GM23248 (cell line): ENCODE measurements at places on chromosomes 7 and 10.

GRCh38 chr10:117622471-117623184 is 80.1 kb downstream of the EMX2 start:
- DNase-seq = no peak

- no peak for DNase-seq
Measured at GRCh38 chr7:50858528-50859245, 76.0 kb upstream of the GRB10 start.

DNA sequence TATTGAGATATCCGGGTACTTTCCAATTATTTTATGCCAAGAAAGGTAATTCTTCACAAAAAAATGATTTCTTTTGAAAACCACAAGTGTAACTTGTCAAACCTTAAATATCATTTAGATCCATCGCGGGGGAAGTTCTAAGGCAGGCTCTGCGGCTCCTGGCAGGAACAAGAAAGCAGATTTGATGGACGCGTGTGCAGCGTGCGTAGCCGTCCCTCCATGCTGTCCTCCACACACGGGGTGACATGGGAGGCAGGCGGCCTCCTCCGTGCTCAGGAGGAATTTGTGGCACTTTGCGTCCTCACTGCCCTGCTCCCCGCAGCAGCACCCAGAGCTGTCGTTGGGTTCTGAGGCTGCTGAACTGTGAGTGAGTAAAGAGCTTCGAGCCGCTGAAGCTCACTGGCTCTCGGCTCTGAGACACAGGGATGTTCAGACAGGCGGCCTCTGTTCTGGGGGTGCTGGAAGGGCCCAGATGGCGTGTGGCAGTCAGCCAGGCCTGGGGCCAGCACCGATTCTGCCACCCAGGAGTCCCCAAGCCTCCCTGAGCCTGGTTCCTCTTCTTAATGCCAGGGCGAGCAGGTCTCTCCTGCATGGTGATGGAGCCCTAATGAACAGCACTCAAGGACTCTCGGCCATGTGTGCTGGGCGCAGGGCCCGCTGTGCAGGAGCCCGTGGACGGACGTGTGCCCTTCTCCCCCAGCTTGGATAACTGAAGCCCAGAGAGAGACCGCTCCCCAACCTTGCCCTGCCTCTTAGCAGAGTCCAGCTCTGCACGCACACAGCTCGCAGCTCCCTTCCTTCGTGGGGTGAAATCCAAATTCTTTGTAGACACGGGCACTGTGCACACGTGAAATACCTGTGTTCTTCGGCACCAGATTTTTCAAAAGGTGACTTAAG is 185.4 kb upstream of the SHH start:
- DNase-seq = no peak

DNA sequence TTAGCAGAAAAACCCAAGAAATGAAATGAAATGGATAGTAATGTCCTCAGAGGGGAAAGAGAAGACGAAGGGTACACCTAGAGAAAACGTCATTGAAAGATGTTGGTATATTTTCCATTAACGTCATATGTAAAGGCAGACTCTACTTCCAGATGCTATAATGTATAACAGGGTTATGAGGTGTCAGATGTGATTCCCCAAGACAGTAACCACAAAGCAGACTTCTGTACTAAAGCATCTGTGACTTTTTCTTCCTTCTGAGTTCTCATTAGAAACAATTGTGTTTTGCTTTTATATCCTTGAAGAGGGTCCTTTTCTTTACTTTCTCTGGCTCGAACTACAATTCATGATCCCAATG is 37.4 kb downstream of the LRRC72 start:
- DNase-seq = no peak

- DNase-seq = peak; percentile 93
Measured at GRCh38 chr10:31819391-31819820, 109.2 kb downstream of the ARHGAP12 start.

- no peak for DNase-seq
Measured at GRCh38 chr10:15231426-15231825, 62.9 kb upstream of the NMT2 start.

GRCh38 chr10:124043310-124044142 is 49.9 kb downstream of the CHST15 start:
- DNase-seq = no peak
